ENCODE measurements at places on chromosomes 3 and 15. TPM values are rescaled to one million over a fixed set of nuclear protein-coding genes. Genes with fewer than 3 reads are reported as not detected.

NAALADL2 gene
- 0.86 TPM for total RNA-seq

CRABP1 gene
- total RNA-seq = not detected

MYRIP gene
- total RNA-seq = not detected

IQCH gene
- 2.3 TPM for total RNA-seq

ATG3 gene
- 85.4 TPM for total RNA-seq

SGO1 gene
- 7.6 TPM for total RNA-seq

GPX1 gene
- 712 TPM for total RNA-seq

UCN2 gene
- total RNA-seq = not detected

TRPM1 gene
- total RNA-seq = not detected

COL7A1 gene
- total RNA-seq = 4.4 TPM

KY gene
- not detected for total RNA-seq
